ENCODE measurements at places on chromosomes 16 and 17.
A peak's percentile ranks its signal among the peaks of the same experiment; 100 is the strongest.

GRCh38 chr16:15557258-15557657 is 85.7 kb downstream of the MARF1 start:
- no peaks in the 10 kb centered on the region for H3K27me3 ChIP-seq
- H3K36me3 ChIP-seq, result no peaks in the 10 kb centered on the region
- no peak overlapping the region for H3K4me3 ChIP-seq

GRCh38 chr17:29158488-29159275 is 21.5 kb downstream of the MYO18A start:
- H3K4me1 ChIP-seq, result peaks cover 41% of the 10 kb centered on the region
- H3K27me3 ChIP-seq, result no peaks in the 10 kb centered on the region
- H3K4me3 ChIP-seq, result no peak overlapping the region
- no peak overlapping the region for H3K27ac ChIP-seq

DNA sequence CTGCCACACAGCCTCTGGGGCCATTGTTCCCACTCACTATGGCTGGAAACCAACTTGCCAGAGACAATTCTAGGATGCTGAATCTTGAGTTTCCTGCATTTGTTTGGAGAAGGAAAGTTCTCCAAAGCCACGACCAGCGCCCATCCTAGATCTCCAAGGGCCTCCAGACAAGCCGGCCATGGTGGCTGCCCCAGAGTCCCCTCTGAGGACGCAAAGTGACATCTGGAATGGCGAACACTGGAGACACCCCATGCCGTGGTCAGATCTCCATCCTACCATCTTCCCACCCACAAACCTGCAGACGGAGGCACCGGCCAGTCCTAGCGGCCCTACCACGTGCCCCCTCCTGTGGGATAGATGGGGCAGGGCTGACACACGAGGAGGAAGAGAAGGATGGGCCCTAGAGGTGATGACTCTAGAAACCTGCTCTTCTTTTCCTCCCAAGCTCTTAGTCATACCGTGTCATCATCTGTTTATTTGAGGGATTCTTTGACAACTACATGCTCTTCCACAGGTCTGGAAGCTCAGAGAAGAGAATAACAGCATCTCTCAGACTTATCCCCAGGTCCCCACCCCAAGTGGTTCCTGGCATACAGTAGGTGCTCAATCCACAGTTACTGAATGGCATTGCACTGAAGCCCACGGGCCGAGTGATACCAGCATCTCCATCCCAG is 71.3 kb downstream of the MYH11 start:
- no peaks in the 10 kb centered on the region for H3K36me3 ChIP-seq
- H3K4me3 ChIP-seq, result no peak overlapping the region
- no peak overlapping the region for H3K27ac ChIP-seq

DNA sequence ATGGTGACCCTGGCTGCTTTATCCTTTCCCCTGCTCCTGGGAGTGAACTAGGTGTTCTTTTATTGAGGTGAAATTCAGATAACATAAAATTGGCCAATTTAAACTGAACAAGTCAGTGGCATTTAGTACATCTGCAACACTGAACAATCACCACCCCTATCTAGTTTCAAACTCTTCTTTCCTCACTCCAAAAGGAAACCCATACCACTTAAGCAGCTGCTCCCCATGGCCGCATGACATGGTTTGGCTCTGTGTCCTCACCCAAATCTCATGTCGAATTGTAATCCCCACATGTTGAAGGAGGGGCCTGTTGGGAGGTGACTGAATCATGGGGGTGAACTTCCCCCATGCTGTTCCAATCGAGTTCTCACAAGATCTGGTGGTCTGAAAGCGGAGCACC is 154.1 kb downstream of the STX8 start:
- DNase-seq, result no peak
- H3K27ac ChIP-seq, result no peak overlapping the region
- H3K4me1 ChIP-seq, result no peaks in the 10 kb centered on the region
- no peaks in the 10 kb centered on the region for H3K27me3 ChIP-seq
- no peak overlapping the region for H3K4me3 ChIP-seq

GRCh38 chr17:67266496-67266895 is 21.5 kb upstream of the HELZ start:
- H3K36me3 ChIP-seq, result no peaks in the 10 kb centered on the region
- H3K4me3 ChIP-seq, result no peak overlapping the region
- H3K4me1 ChIP-seq, result peaks cover 2% of the 10 kb centered on the region
- H3K27me3 ChIP-seq, result no peaks in the 10 kb centered on the region
- DNase-seq, result no peak

- no peak overlapping the region for H3K27ac ChIP-seq
- no peaks in the 10 kb centered on the region for H3K36me3 ChIP-seq
- DNase-seq, result no peak
- H3K4me3 ChIP-seq, result no peak overlapping the region
- H3K4me1 ChIP-seq, result peaks cover 4% of the 10 kb centered on the region
Measured at GRCh38 chr16:84136331-84137125, 8.4 kb downstream of the HSDL1 start.

DNA sequence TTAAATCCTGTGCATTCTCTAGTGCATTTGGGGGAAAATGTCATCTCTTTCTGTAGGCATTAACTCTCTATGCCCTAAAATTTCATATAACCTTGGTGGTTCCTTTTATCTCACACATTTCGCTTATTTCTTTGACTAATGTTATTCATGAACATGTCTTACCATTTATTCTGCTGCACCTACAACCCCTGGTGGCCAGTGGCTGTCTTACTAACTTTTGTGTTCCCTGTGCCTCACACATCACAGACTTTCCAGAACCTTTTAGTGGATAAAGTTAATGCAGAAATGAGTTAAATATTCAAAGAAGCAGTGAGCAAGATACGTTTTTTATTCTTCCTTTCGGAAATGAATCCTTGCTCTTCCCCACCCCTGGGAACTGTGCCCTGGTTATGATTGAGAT is 111.9 kb downstream of the CDH13 start:
- no peak for DNase-seq
- no peaks in the 10 kb centered on the region for H3K36me3 ChIP-seq
- no peak overlapping the region for H3K4me3 ChIP-seq
- no peaks in the 10 kb centered on the region for H3K27me3 ChIP-seq

GRCh38 chr16:2237493-2238149 is 1.4 kb downstream of the DNASE1L2 start:
- DNase-seq, result no peak
- H3K27me3 ChIP-seq, result no peaks in the 10 kb centered on the region
- peaks cover 11% of the 10 kb centered on the region for H3K4me1 ChIP-seq
- no peak overlapping the region for H3K27ac ChIP-seq
- H3K4me3 ChIP-seq, result no peak overlapping the region

GRCh38 chr17:51035431-51035830 is 85.2 kb downstream of the SPAG9 start:
- peaks cover 7% of the 10 kb centered on the region for H3K36me3 ChIP-seq
- DNase-seq, result no peak
- no peak overlapping the region for H3K4me3 ChIP-seq
- H3K27me3 ChIP-seq, result no peaks in the 10 kb centered on the region
- peaks cover 5% of the 10 kb centered on the region for H3K4me1 ChIP-seq

DNA sequence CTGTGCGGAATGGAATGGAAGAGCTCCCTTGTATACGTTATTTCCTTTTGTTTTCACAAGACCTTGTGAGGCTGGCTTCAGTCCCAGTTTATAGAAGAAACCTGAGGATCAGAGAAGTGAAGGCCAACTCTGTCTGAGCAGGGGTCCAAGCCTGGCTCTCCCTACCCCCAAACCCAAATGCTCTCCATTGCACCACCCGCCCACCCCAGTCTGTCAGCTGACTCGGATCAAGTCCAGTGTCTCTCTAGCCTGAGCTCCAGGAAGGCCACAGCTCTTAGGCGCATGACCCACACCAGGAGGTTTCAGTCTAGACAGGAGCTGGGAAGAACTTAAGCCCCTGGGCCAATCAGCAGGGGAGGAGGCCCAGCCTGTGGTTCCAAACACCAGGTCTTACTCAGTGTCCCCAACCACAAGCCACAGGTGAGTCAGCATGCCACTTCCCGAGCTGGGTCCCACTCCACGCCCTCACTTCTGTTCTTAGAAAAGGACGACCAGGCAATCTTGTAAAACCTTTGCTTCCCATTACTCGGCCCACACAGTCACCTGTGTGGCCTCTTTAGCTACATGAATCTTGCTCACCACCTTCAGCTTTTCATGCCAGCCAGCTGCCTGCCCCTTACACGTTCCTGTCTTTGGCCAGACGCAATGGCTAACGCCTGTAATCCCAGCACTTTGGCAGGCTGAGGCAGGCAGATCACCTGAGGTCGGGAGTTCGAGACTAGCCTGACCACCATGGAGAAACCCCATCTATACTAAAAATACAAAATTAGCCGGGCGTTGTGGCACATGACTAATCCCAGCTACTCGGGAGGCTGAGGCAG is 27.8 kb downstream of the TK2 start:
- no peaks in the 10 kb centered on the region for H3K27me3 ChIP-seq
- H3K27ac ChIP-seq, result peak overlapping the region; percentile 14
- DNase-seq, result peak; percentile 41
- H3K36me3 ChIP-seq, result no peaks in the 10 kb centered on the region

DNA sequence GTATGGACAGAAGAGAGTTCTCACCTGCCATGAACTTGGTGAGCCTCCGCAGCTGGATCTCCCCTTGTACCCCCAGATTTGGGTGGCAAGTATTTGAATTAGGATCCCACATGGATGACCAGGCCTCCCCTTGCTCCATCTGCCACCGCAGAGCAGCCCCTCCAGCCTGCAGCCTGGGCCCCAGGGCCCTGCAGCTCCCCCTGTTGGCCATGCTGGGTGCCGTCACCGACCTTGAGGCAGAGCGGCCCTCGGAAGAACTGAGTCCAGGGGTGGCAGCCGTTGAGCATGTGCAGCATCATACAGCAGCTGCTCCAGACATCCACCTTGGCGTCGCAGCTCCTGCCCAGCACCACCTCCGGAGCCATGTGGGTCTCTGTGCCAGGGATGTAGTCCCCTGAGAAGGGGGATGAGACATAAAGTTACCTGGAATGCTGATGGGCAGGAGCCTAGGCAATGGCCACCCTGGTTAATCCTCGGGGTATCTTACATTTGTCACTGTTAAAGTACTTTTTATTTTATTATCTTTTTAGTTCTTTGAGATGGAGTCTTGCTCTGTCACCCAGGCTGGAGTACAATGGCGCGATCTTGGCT is 9.0 kb upstream of the SPATA32 start:
- no peak overlapping the region for H3K27ac ChIP-seq
- H3K4me3 ChIP-seq, result no peak overlapping the region
- H3K4me1 ChIP-seq, result peaks cover 6% of the 10 kb centered on the region
- DNase-seq, result peak; percentile 49
- no peaks in the 10 kb centered on the region for H3K27me3 ChIP-seq

- H3K27me3 ChIP-seq, result peaks cover 97% of the 10 kb centered on the region
- H3K36me3 ChIP-seq, result no peaks in the 10 kb centered on the region
- H3K27ac ChIP-seq, result no peak overlapping the region
- H3K4me3 ChIP-seq, result no peak overlapping the region
- H3K4me1 ChIP-seq, result peaks cover 21% of the 10 kb centered on the region
Measured at GRCh38 chr17:48738803-48739526, 10.4 kb upstream of the HOXB13 start.

DNA sequence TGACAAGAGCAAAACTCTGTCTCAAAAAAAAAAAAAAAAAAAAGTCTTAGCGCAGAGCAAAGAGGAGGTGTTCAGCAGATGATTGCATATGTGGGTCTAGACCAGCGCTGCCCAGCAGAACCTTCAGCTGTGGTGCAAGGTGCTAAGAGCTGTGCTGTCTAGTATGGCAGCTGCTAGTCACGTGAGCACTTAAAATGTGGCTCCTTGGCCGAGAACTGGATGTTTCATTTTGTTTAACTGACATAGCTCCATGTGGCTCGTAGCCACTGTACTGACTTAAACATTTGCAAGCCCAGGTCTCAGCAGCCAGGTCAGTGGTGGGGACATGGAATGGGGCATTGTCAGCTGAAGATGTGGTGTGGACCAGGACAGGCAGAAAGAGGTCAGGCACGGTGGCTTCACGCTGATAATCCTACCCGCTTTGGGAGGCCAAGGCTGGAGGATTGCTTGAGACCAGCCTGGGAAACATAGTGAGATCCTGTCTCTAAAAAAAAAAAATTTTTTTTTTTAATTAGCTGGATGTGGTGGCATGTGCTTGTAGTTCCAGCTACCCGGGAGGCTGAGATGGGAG is 9.2 kb downstream of the C1QTNF1 start:
- DNase-seq, result no peak
- H3K4me3 ChIP-seq, result no peak overlapping the region
- H3K36me3 ChIP-seq, result no peaks in the 10 kb centered on the region
- peaks cover 9% of the 10 kb centered on the region for H3K27me3 ChIP-seq

DNA sequence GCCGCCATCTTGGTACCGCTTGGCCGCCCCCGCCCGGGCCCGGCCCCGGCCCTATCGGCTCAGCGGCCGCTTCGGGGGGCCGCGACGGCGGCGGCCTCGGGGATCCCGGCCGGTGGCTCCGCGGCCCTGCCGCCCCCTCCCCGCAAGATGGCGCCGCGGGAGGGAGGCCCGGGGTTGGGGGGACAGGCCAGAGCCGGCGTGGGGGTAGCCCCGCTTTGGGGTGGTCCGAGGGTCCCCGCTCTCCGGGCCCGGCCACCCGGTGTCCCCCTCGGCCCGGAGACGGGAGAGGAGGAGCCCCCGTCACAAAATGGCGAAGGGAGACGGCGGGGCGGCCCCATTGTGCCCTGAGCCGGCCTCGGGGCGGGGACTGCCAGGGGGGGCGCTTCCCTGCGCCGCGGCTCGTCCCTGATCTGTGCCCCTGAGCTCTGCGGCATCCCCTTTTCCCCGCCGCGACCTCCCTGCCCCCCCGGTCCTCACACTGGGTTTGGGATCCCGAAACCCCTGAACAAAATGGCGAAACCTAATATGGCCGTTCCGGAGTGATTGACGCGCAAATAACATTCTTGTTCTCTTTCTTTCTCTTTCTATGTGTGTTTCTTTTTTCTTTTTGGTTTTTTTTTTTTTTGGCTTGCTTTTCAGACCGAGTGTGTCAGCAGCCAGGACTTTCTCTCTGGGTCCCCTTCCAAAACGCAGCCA is 986 bp downstream of the HAPSTR1 start:
- peak overlapping the region; percentile 89 for H3K4me3 ChIP-seq
- H3K27me3 ChIP-seq, result no peaks in the 10 kb centered on the region
- H3K36me3 ChIP-seq, result peaks cover 37% of the 10 kb centered on the region
- H3K27ac ChIP-seq, result peak overlapping the region; percentile 75

GRCh38 chr16:81896902-81897301 is 114.4 kb downstream of the SDR42E1 start:
- no peaks in the 10 kb centered on the region for H3K36me3 ChIP-seq
- no peaks in the 10 kb centered on the region for H3K4me1 ChIP-seq
- no peak overlapping the region for H3K27ac ChIP-seq
- H3K4me3 ChIP-seq, result no peak overlapping the region
- no peaks in the 10 kb centered on the region for H3K27me3 ChIP-seq
- no peak for DNase-seq

- H3K27me3 ChIP-seq, result no peaks in the 10 kb centered on the region
- H3K4me1 ChIP-seq, result peaks cover 3% of the 10 kb centered on the region
- no peak overlapping the region for H3K27ac ChIP-seq
- no peak overlapping the region for H3K4me3 ChIP-seq
Measured at GRCh38 chr17:27621536-27621935, 9.5 kb upstream of the LGALS9 start.

DNA sequence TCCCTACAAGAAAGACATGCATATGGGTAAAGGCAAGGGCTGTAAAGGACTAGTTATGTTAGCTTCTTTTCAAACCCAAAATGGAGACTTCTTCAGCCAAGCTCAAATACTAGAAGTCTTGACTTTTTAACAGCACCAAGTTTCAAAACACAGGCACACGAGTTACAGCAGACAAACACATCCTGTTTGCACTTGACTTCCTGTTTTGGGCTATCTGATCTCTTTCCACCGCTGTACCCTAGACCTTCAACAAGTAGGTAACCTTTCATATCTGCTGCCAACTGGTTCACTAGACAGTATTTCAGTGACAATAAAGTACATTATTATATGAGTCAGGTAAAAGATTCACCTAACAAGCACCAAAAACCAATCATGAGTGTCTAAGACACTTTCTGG is 12.3 kb downstream of the RFFL start:
- H3K36me3 ChIP-seq, result no peaks in the 10 kb centered on the region
- H3K4me3 ChIP-seq, result peak overlapping the region; percentile 1
- peaks cover 89% of the 10 kb centered on the region for H3K4me1 ChIP-seq
- H3K27ac ChIP-seq, result peak overlapping the region; percentile 85
- H3K27me3 ChIP-seq, result no peaks in the 10 kb centered on the region

Data from CD4-positive, alpha-beta T cell (primary cell).